NCI-H345 (cell line): ENCODE measurements at places on chromosomes 7 and 10.

- DNase-seq = no peak
These were observed 352.1 kb downstream of the FRMD4A start for GRCh38 chr10:13978533-13979115.

DNA sequence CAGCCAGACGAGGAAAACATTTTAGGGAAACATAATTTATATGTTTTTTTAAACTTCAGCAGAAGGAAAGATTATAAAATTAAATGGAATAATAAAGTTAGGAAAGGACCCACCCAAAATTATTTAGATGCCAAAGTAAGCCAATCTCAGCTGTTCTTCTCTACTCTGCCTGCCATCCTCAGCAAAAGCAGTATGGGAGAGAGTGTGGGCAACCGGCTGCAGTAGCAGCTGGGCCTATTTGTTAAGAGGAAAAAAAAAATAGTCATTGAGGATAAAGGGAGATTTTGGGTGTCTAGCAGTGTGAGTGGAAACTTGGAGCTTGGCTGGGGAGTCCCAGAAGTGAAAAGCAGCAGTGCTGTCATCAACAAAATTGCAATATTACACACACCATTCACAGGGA, 15.4 kb downstream of the SEMA3E start:
- no peak for DNase-seq

DNA sequence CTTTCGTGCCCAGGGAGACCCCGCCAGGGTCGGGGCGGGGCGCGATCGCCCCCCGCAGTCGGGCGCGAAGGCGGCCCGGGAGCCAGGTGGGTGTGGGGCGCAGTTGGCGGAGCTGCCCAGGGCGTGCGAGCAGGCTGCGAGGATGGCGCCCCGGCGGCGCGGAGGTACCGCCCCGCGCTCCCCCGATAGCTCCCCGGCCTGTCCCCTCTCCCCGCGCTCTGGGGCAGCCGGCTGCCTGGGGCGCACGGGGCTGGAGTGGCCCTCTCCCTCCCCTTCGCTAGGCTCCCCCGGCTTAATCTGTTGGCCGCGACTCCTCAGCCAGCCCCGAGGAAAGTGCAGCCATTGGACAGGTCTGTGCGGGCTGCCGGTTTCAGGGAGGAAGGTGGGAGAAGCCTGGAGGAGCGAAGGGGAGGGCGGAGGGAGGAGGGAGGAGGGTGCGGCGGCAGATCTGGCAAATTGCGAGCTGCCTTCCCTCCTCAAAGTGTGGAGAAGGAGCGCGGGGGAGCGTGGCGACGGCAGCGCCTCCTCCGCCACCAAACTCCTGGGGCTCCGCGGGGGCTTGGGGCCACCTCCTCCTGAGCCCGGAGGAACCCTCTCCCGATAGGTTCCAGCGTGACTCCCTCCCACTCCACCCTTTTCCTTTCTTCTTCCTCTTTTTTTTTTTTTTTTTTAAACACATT, 361 bp upstream of the PLXDC2 start:
- DNase-seq = no peak

DNA sequence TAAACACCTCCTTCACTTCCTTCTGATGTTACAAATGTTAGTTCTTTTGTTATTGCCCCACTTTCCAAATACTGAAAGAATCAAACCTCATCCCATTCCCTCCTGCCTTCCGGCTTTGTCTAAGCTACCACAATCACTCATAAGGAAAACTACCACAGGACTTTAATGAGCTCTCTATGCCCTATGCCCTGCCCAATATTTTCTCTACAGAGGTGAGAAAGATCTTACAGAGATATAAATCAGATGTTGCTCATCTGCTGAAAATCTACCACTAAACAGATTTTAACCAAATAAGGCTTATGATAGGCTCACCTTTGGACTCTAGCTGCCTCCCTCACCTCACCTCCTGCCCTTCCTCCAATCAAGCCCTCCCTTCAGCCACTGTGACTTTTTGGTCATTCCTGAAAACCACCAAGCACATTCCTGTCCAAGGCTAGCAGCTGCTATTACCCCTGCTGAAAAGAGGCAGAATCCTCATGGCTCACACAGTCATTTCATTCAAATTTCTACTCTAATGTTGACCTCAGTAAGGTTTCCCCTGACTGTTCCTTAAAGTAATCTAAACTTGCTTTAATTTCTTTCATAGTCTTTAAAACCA, 7.7 kb downstream of the ZNF33B start:
- no peak for DNase-seq

- DNase-seq = no peak
These were observed 68.0 kb downstream of the SEPTIN14 start for GRCh38 chr7:55794527-55794926.

GRCh38 chr10:96991313-96991841, 159.3 kb downstream of the LCOR start:
- DNase-seq = no peak

- DNase-seq = no peak
These were observed 138.4 kb upstream of the TNS3 start for GRCh38 chr7:47720141-47720906.
